ENCODE measurements at places on chromosomes 6 and 20.

- no peak for DNase-seq
These were observed 215.0 kb upstream of the SGK1 start for GRCh38 chr6:134532694-134533624.

DNA sequence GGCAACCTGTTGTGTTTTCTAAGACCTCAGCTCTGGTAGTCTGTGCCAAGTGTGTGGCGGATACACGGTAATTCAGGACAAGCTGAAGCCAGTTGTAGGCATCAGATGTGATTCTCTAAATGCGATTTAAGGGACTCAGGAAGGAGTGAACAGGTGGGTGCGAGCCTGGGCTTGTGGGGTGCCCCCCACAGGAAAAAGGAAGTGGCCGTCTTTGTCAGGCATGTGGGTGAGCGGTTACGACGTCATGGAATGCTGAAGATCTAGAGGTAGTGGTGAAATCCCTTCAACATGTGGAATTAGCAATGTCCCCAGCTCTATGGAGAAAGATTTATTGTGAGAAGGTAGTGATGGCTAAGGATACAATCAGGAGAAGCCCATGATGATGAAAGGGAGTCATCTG, 95.1 kb upstream of the EXOC2 start:
- DNase-seq = no peak

- DNase-seq = no peak
These were observed 362.1 kb downstream of the CDH4 start for GRCh38 chr20:61613917-61614705.

GRCh38 chr6:88679841-88680240, 283.6 kb downstream of the RNGTT start:
- no peak for DNase-seq

DNA sequence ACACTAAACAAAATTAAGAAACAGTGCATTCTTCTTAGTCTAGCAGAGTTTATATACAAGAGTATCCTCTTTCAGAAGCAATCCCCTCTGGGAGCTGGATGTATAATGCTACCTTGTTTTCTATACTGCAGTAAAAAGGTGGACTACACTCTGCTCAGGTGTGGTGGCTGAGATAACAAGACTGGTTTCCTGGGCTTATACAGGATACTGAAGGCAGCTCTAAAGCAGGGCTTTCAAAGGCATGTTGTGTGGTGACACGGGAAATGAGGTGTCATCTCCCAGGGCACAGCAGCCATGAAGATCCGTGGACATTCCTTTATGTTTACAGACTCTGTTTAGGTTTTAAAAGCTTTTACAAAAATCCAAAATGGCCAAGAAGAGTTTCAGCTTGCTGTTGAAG, 136.7 kb downstream of the MAP3K4 start:
- DNase-seq = no peak

- no peak for DNase-seq
These were observed 80.8 kb upstream of the MPC1 start for GRCh38 chr6:166463359-166464067.

- DNase-seq = no peak
These were observed 262.3 kb upstream of the SOX4 start for GRCh38 chr6:21331235-21331634.

- no peak for DNase-seq
These were observed 33.3 kb upstream of the SOX4 start for GRCh38 chr6:21560249-21560648.

- DNase-seq = no peak
These were observed 57.8 kb downstream of the SLC22A23 start for GRCh38 chr6:3398755-3399696.

DNA sequence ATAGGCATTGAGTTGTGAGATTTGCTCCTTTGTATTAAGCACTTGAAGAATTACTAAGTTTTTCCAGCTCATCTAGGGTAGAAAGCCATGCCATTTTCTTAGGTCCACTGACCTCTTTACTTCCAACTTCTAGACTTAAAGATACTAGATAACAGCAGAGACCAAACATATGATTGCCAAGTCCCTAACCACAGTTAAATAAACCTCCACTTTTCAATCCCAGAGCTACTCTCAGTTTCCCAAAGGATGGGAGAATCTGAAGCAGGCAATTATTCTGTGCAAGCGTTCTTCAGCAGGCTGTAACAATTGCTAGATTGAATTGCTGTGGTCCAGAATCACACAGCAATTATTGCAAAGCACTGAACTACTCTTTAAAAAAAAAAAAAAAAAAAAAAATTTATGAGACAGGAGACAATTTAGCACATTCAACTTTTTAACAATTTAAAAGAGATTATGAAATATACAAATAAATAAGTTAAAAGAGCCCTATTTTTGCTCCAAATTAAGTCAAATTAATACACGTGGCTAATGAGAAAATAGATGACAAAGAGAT, 104.0 kb upstream of the PRSS16 start:
- no peak for DNase-seq
